ENCODE measurements at places on chromosomes 7 and 10.

DNA sequence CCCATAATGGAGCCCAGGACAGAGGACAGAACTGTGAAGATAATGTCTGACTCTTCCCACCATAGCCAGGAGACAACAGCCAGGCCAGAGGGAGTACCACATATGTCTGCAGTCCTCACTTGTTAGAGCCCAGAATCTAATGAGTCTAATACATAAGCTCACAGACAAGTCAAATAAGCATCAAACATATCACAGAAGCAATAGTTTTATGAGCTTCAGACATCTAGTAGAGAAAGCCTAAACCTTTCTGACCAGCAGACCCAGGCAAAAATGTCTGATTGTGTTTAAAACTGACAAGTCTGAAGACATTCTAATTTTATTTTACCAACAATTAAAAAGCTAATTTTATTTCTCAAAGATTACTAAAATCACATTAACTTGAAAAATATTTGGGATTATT, 75.5 kb downstream of the MAPK8 start:
- DNase-seq, result no peak

DNA sequence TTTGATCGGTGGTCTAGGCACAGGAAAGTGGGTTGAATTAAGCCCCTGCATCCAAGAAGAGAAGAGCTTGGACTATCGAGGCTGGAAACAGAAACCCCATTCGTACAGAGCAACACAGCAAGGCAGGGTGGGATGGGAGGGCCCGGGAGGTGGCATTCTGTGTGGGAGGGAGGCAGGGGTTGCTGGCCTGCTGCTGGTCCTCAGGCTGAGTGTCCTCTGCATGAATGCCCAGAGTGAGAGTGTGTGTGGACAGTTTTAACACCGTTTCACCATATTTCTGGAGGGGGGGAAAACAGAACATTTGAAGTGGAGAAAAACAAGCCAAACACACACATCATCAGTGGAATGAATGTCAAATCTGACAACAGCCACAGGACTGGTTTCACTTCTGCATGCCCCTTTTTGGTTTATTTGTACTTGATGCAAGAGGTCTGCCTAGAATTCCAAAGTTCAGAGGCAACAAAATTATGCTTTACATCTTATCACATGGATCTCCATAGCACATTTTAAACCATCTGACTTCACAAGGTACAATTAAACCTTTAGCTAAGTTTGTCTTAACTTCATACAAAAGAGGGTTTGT, 11.1 kb upstream of the ENO4 start:
- no peak for DNase-seq

DNA sequence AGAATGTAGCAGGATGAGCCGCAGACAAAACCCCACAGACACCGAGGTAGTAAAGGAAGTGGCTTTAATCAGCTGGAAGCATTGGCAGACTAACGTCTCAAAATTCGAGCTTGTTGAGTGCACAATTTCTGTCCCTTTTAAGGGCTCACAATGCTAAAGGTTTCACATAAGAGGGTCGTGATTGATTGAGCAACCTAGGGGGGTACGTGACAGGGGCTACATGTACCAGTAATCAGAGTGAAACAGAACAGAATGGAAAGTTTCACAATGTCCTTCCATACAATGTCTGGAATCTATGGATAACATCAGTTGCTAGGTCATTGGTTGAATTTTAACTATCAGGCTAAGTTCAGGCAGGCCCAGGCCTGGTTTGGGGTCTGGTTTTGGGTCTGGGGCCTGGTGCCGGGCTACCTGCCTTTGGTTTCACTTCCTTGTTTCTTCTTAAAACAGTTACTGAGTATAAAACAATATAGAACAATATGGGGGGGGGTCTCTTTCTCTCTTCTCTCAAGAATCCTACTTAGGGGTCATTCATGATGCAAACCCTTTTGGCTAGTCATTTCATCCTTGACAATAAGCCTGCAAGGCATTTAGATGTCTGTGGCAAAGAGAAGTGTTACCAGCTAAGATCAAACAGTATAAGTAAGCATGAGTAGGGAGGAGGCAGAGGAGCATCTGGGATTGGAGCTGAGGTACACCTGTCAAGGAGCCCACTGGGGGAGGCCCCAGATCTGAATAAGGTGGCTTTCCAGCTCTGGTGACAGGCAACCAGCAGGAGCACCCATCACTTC, 364.1 kb downstream of the TNS3 start:
- DNase-seq, result no peak

GRCh38 chr10:3897156-3897555, 112.1 kb upstream of the KLF6 start:
- DNase-seq, result no peak

DNA sequence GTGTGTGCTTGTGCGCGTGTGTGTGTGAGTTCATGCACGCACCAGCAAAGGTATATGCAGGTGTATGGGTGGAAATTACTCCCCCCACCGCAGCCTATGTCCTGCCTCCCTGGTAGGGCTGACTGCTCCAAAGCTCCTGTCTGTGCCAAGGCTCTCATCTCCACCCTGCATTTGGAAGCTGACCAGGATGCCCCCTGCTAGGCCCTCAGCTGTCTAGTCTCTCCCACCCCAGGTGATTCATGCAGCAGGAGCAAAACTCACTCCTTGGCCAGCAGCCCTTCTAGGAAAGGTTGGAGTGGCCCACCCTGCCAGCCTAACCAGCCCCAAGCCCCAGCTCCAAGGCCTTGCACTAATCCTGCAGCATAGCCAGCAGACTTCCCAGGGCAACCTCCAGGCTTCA, 148.4 kb downstream of the GRID1 start:
- no peak for DNase-seq

DNA sequence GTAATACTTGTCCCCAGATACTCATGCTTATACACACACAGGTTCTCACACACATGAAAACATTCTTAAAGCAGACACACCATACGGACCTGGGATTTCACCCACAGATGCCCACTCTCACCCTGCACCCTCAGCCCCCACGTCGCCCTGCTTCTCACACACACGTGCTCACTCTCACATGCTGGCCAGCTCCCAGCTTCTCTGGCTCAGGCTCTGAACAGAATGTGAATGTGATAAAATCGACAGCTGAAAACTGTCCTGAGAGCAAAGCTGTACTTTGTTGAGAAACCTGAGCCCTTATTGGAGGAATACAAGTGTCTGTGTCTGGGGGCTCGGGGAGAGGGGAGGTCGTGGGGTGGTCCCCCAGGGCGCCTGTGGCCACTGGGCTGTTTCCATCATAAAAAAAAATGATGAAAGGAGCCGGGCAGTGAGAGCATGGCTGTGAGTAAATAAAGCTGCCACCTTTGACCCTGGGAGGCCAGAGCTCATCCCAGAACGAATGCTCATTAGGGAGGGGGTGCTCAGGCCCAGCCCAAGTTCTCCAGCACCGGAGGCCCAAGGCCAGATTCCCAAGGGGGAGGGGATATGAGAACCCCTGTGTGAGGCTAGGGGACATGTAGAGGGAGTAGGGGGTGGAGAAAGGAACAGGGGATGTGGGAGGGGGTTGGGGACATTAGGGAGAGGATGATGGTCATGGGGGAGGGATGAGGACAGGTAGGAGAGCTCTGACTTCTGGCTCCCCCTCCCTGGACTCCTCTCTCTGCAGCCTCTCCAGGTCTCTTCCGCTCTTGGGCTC, 18.1 kb upstream of the TLX1 start:
- DNase-seq, result no peak

GRCh38 chr7:139725077-139725476, 52.7 kb downstream of the HIPK2 start:
- no peak for DNase-seq

DNA sequence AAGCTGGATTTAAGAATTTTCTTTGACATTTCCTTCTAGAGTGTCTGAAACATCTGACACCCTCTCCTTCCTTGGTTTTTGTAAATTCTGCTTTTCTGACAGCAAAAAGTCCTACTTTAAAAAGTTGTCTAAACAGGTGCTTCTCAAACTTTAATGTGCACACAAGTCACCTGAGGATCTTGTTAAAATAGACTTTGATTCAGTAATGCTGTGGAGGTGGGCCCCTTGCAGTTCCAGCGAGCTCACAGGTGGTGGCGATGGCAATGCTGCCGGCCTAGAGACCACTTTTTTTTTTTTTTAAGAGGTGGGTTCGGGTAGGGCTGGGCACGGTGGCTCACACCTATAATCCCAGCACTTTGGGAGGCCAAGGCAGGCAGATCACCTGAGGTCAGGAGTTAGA, 77.1 kb downstream of the ABCC2 start:
- DNase-seq, result no peak

DNA sequence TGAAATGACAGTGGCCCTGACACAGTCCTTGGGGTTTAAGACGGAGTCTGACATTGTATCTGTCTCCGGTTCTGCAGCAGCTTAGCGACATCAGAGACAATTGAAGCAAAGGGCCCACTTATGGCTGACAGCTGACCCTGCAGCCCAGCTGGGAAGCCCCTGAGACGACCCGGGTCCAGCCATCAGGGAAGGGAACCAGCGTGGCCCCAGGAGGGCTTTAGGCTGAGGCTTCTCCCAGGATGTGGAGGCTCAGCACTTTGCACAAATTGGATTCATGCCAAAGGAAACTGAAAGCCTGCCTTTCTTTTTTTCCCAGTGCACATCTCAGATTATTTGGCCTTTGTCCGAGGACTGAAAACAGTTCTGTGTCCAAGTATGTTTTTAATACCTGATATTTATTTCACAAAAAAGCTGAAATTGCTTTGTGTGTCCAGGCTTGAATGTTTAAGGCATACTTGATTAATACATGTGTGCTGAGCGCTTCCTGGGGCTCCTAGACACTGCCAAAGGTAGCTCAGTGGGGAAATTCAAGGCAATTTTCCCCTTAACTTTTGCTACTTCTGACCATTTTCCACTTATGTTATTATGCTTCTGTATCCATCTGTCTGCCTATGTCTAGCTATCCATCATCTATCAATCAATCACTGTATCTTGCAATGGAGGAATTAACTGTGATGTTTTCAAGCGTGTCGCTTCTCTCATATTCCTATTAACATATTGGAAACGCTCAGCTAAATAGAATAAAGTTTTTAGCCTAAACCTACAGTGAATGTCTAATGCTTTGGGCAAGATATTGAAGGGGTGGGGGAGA, 34.8 kb downstream of the KLF6 start:
- no peak for DNase-seq

GRCh38 chr10:88110822-88111221, 247.4 kb downstream of the PTEN start:
- no peak for DNase-seq

- DNase-seq, result no peak
Measured at GRCh38 chr7:13198036-13198435, 510.6 kb downstream of the ARL4A start.

DNA sequence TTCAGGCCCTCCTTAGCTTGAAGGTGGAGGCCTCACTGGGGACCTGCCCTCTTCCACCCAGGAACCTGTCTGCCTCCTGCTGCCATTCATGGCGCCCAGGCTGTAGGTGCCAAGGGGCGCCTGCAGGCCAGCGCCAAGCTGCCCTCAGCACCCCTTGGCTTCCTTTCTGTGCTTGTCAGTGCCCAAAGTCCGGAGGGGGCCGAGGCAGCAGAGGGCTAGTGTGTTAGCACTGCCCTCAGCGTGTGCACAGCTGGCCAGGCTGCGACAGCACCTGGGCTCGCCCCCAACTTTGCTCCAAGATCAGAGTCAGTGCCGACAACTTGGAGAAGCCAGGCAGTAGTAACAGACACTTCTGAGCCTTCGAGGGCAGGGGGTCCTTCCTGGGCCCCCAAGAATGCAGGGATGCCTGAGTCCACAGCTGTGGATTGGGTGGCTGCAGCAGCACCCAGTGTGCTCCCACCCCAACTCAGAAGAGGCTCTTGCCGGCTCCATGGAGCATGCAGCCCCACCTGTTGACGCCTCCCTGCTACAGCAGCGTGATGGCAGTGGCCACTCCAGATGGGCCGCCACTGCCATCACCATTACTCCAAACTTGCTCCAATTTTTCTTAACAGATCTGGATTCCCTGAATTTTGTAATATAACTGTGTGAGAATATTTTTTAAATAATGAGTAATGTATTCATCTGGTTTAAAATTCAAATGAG, 41.7 kb downstream of the CACUL1 start:
- DNase-seq, result no peak

DNA sequence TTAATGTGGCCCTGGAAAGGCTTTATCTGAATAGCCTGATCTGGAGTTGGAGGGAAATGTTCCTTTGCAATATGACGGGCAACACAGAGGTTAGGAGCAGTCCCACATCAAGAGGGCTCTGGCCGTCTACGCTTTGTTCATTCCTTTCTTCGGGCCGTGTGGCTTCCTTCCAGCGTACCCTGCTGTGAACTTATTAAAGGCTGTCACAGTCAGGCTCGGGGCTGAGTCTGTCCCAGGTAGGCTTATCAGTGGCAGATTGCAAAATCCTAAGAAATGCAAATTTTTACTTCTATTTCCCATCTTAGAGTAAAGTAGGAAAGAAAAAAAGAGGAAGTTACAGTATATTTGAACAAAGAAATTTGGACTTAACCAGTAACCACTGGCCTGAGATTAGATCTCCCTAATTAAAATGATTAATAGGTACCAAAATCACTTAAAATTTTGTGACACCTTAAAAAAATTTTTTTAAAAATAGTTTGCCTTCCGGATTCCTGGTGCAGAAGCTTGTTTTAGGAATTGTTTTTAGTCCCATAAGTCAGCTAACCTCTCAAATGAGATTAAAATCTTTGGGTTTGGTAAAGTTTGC, 453.1 kb upstream of the MKI67 start:
- DNase-seq, result no peak

DNA sequence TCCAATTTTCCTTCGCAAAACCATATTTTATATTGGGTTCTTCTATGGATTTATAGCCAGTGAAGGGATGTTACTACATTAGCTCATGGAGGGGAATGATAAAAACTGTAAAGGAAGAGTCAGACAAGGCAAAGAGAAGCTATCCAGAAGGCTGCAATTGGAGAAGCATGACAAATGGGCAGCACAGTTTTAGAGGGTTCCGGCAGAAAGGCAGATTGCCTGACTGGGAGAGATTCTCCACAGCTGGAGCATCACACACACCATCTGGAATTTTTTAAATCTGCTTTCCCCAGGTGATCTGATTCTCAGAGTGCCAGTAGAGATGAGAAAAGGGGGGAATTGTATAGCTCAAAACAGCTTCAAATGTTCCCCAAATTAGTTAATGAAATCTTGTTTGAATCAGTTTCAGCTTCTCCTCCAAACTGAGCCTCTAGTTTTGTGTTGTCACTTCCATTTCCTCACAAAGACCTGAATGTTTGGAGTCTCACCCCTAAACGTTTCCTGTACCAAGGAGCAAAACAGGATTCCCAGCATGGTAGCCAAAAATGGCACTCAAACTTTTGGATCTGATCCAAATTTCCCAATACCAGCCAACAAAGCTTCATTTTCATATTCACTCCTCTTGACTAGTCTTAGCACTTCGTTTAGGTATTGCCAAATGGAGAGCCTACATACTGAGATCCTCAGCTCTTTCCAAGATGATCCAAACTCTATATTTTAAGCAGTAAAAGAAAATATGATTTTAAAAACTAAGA, 177.5 kb downstream of the HPSE2 start:
- DNase-seq, result no peak

GRCh38 chr7:82430500-82431465, 12.8 kb downstream of the CACNA2D1 start:
- no peak for DNase-seq

DNA sequence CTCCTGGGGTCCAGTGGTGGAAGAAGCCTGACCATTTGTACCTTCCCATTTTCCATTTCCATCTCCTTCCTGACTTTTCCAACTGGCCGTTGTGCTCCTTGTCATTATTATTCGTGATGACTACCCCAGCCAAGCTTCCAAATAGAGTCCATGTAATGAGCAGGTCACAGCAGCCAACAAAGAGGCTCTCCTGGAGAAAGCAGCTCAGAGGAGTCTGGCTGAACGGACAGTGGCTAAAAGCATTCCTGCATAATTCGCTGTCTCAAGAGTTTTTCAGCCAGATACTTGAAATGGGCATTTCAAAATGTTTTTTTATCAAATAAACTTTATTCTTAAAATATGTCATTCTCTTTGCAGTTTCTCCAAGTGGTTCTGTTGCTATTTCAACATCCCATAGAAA, 458.6 kb downstream of the INHBA start:
- DNase-seq, result no peak

- no peak for DNase-seq
Measured at GRCh38 chr10:51700228-51700817, 928 bp upstream of the CSTF2T start.

Measured in stimulated activated CD4-positive, alpha-beta T cell treated with anti-CD3 and anti-CD28 coated beads, TNF-alpha, amount 100 ng/mL, for 24 hours (primary cell).